ENCODE measurements at places on chromosomes 16 and 17.

DNA sequence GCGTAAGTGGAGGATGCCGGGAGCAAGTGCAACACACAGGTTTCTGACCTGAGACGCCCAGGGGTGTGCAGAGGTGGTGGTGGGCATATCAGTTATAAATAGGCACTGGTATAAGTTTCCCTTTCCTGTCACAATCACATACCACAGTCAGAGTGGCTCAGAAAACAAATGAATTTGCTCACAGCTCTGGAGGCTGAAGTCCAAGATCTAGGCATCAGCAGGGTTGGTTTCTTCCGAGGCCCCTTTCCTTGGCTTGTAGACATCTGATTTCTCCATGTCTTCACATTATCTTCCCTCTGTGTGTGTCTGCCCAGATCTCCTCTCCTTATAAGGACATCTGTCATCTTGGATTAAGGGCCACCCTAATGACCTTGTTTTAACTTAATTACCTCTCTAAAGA lies 250.5 kb upstream of the TNRC6C start:
- no peak for DNase-seq

DNA sequence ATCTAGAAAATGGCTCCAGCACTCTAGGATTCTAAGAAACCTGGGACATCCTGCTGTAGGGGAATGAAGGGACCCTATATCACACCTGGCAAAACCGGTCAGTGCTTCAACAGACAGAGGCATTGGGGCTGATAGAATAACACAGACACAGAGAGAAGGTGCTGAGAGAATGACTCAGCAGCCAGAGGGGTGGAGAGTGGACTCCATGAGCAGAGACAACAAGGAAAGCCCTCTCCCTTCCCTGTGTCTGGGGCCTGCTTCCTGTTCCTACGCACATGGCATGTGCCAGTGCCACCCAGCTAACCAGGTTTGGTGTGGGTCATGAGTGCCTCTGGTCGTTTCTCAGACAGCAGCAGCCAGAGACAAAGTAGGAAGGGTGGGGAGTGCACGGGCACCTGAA lies 140.3 kb downstream of the CCT6B start:
- no peak for DNase-seq

- no peak for DNase-seq
Observed at GRCh38 chr17:81520021-81520901, 7.7 kb upstream of the ACTG1 start.

- no peak for DNase-seq
Observed at GRCh38 chr17:20852239-20852989, 190.4 kb downstream of the USP22 start.

DNA sequence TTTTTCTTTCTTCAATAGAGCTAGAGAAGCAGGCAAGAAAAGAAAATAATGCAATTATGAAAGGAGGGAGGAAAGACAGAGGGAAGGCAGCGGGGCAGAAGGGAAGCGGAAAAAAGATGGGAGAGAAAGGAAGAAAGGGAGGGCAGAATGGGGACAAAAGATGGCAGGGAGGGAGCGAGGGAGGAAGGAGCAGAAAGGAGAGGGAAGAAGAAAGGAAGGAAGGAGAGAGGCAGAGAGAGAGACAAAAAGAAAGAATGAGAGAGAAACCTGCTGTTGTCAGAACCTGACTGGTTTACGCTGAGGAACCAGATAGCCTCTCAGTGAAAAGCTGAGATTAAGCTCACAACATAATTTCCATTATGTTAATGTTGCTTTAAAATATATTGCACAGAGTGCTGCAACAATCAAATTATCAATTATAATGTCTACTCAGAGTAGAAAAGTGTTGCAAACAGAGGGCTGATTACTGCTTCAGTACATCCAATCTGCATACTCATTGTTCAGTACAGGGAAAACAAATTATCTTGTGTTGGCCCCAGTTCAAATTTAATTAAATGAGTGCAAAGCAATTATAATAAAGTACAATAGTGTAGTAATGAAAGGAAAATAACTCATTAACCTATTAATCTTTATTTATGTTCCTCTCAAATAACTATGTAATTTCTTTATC lies 32.0 kb upstream of the TOX3 start:
- no peak for DNase-seq

- no peak for DNase-seq
Observed at GRCh38 chr17:19659366-19660177, 11.0 kb downstream of the ALDH3A2 start.

- no peak for DNase-seq
Observed at GRCh38 chr16:88718178-88718577, 11.9 kb downstream of the CTU2 start.

GRCh38 chr16:73288520-73288919 lies 240.6 kb upstream of the ZFHX3 start:
- DNase-seq = no peak

GRCh38 chr17:34386697-34387550 lies 23.9 kb upstream of the CCL1 start:
- DNase-seq = no peak

DNA sequence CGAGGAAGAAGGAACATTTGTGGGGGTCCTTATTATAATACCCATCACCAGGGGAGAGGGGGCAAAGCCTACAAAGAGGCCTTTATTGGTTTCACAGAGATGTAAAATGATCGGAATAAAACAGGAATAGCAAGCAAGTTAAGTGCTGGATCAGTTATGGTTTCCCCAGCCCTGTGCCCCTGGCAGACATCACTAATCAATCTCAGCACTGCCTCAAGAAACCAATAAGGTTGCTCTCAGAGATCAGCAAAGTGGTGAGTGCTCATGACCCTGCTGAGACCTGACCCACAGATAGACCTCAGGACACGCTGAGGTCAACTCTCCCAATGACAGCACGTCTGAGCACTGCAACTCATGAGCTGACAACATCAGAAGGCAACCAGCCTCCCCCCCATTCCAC lies 66.3 kb downstream of the ZNF423 start:
- no peak for DNase-seq

GRCh38 chr16:10744370-10745030 lies 858 bp downstream of the NUBP1 start:
- DNase-seq = no peak

DNA sequence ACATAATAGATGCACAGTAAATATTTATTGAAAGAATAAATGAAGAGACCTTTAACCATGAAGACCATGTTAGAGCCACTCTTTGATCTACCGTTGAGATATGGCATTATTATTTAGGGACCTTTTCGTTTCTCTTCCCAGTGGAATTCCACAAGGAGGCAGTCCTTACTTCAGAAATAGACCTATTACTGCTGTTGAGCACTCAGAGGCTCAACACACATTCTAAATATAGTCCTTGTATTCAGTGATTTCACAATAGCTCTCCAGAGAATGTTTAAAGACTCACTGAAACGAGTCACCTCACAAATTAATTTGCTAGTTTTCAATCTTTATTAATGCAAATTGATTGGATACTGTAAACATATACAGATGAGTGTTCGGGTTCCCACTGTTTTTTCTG lies 603.8 kb downstream of the CDH8 start:
- no peak for DNase-seq

DNA sequence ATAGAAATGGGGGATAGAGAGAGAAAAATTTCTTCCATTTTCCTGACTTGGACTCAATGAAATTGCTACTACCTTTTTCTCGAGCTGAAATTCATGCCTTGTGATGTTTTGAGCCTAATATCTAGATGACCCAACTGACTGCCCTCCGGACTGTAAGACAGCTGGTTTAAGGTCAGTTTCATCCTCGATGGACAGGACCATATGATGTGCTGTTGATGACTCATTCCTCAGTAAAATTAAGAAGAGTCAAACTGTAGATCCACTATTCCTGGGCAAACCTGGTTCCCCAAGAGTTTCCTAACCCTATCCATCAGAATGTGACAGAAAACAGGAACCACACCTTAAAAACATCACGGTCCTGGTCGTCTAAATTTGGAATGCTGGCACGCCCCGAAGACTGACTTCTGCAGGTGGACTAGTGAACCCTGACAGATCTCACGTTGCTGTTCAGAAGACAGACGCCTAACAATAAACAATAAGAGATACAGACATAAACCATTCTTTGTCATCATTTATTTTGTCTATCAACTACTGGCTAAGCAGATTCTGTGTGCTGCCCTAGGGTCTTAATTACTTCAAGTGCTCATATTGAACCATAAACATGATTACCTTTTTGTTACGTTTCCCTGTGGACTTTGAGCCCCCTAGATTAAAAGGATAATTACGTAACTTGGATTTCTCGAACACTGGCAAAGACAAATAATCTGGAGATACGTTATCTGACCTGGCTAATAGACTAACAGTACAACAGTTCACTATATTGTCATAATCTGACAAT lies 45.1 kb upstream of the NOS2 start:
- no peak for DNase-seq

GRCh38 chr17:14282726-14283125 lies 18.2 kb upstream of the HS3ST3B1 start:
- DNase-seq = no peak

DNA sequence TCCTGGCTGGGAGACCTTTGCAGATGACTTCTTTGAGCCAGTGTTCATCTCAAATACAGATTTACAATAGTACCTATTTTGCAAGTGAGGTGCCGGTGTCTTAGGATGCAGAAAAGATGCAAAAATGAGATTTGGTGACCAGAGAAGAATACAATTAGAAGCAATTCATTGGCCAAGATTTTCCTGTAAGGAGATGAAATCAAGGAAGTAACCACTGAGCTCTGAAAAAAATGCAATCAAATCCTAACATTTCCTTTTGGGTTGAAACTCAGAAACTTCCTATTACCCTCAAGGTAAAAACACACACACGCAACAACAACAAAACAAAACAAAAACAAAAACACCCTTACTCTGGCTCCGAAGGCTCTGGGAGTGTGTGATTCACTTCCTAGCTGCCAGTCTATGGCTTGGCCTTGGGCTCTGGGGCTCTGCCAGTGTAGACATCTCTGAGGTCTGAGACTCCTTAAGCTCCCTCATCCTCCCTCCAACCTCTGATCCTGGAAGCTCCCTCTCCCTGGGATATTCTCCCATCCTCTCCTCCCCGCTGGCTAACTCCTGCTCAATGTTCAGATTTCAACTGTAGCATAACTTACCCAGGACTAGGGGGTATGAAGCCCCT lies 16.8 kb upstream of the MT4 start:
- no peak for DNase-seq

GRCh38 chr17:68594552-68594951 lies 6.6 kb downstream of the FAM20A start:
- DNase-seq = no peak

DNA sequence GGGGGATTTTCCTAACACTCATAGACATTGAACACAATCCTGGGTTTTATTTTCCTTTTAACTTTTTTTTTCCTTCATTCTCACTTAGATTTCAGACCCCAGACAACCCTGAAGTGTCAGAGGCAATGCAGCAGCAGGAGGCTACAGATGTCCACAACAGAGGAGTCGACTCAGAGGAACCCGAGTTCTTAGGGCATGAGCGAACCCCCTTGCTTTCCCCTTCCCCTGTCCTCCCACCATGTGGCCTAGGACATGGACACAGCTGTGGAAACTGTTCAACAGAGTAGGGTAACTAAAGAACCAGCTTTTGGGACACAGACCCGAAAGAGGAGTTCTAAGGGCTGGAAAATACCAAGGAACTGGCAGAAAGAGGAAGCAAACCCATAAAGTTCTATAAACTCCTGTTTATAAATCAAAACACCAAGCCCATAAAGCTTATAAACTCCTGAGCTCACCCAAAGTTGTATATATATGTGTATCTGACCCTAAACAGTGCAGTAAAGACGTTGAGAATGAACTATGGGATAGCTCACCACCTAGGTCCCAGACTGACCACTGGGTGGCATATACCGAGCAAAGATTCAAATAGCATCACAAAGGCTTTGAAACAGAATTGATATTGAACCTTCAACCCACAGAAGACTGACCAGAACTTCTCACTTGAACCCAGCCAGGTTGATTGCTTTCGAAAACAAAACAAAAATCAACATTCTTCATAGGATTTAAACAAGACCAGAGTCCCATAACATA lies 33.9 kb downstream of the CMTM4 start:
- no peak for DNase-seq

GRCh38 chr16:49972280-49972679 lies 52.7 kb upstream of the CNEP1R1 start:
- DNase-seq = no peak

DNA sequence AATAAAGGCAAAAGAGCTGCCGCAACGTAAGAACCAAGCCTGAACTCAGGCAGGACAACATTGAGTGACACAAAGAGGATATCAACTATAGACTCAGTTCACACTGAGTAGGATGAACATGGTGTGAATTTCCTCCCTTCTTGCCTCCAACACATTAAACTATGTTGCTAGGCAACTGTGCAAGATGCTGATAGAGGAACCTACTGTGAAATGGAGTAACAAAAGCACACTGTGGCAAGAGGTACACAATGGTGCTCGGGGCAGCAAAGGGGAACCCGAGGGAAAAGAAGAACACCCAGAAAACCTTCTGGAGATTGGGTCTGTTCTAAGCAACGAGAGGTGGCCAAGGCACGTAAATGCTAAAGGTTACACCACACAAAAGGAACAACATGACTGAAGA lies 34.1 kb downstream of the GRB2 start:
- no peak for DNase-seq

DNA sequence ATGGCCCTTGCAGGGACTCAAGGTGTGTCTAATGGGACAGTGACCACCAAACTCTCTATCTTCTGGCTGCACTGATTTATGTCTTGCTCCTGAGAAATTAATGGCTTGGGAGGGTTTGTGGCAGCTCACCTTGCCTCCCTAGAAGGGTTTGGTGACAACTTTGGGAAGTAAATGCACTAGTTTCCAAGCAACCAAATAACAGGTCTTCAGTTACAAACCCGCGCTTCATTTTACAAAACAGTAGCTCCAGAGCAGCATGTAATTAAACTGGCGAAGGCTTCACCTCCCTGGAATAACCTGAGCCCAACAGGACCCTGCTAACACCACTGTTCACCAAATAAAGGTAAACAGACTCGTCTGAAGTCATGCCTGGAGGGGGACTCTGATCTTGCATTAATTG lies 318.3 kb downstream of the SLC39A11 start:
- DNase-seq = no peak

Measured in amniotic stem cell (primary cell).